ENCODE measurements at places on chromosomes 13 and 19.

DNA sequence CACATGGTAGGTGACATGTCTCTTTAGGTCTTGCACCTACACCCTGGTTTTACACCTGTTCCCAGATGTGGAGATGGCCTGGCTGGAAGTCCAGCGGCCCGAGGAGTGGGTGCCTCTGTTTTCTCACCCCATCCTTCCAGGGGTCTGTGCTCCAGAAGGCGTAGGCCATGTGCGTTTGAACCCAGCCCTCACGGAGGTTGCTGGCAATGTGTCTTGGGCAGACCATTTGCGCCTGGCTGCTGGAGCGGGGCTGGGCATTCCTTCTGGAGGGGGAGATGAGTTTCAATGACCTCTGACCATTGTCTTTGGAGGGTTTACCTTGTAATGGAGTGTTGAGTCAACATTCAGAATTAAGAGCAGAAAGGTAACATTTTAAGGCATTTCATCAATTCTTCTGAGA is 54.8 kb upstream of the ZNF536 start:
- no peak for DNase-seq

DNA sequence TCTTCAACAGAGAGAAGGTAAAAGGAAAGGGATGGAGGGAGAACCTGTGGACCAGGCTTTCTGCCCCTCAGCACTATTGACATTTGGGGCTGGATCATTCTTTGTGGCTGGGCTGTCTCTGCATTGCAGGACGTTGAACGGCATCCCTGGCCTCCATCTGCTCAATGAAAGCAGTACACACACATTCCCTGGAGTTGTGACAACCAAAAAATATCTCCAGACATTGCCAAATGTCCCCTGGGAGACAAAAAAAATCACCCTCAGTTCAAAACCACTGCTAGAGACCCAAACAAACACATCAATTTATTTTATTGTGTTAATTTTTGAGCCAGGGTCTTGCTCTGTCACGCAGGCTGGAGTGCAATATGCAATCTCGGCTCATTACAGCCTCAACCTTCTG is 43.3 kb downstream of the INSR start:
- DNase-seq = no peak

DNA sequence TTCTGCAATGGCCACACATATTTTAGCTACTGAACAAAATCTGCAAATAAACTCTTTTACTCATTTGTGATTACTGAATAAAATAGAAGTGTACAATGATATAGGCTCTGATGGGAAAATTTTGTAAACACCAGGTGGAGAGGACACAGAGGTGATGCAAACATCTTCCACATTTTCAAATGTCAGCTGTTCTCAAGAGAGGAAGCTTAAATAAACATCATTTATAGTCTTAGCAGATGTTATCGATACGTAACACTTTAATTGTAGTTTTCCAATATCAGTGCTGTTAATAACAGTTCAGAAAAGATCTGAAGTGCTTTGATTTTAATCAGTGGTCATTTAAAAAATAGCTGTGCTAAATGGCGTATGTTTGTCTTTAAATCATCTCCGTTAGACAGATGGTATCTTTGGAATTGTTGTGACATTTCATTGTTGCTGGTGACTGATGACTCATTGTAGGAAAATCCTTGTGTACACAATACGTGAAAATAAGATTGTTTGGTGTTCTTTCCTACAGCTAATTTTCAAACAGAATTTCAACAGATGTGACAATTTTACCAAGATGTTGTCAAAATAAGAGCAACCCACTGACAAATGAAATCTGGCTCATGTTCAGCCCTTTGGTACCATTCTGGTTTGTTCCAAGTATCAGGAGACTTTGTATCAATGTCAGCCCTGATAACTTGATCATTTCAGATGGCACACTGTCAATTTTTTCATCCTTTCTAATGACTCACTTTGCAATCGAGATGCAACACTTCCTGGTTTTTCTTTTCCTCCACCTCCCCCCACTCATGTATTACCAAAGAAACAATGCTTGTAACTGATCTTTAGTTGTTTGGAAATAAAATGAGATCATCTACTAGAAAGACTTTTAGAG is 516.0 kb downstream of the DCT start:
- peak; percentile 62 for DNase-seq

GRCh38 chr13:103663996-103664395 is 597.8 kb upstream of the SLC10A2 start:
- DNase-seq = no peak

DNA sequence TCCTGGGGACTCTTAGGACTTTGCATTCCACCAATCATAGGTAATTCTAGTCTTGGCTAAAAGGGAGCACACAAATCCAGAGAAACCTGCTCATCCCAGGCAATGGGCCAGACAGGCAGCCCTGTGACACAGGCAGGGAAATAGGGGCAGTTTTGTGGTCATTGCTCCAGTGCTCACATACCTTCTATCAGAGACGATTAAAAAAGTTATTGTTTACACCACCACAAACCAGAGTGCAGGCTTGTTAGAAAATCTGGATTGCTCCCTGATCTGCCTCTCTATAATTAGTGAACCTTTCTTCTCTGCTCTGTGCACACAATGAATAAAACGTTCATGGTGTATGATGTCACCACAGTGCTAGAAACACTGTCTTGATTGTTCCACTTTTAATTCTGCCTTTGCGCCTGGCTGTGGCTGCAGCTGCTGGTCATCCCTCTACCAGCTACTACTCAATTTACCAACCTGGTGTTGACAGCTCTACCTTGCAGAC is 121.6 kb upstream of the SPATA13 start:
- peak; percentile 48 for DNase-seq

DNA sequence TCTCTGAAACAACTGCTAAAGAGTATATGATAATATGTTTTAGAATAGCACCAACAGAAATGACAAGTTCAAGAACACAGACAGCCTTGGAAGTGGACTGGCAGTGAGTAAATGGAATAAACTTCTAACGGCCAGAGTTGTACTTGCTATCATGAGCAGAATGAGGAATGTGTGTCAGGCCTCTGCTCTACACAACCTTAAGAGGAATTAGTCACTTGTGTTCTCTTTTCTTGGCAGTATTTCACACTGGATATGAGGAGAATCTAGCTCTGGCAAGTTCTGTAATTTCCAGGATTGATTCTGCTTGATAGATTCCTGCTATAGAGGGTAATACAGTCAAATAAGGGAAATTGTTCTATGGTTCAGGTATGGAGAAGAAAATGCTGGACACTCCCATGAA is 757.3 kb downstream of the EFNB2 start:
- DNase-seq = peak; percentile 4

DNA sequence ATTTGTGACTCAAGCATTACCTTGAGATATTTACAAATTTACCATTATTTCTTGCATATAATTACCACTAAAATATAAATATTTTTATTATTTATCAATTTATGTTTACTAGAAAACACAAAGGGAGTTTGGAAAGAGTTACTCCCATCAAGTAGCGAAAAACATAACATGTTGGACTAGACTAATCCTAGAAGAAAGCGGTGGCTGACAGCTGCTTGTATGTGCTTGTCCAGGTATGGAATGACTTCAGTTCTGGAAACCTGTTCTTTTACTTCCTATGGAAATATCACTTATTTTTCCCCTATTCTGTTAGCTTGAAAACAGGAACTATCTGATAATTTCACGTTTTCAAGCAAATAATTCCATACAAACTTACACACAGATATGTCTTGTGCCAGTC is 28.5 kb downstream of the SLITRK1 start:
- DNase-seq = no peak

DNA sequence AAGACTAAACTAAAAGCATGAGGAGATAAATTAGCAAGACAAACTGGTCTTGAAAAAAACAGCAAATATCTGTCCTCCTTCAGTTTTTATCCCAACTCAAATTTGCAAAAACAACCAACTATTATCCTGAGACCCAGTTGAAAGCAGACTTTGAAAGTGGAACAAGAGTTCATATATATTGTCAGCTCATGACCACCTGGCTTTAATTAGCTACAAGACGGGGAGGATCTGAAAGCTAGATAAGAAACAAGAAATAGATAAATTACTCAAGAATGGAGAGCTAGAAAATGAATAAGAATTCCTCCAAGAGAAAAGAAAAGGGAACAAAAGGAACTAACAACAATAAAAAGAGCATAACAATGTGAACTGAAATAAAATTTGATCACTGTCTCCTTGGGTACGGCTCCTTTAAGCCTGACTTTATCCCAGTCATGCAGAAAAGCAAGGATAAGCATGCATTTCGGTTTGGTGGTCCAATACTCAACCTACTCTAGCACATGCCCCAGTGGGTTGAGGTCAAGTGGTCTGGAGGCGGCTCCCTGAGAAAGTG is 246.9 kb downstream of the DCLK1 start:
- no peak for DNase-seq

GRCh38 chr13:65532231-65532630 is 1697.9 kb downstream of the PCDH9 start:
- DNase-seq = no peak

DNA sequence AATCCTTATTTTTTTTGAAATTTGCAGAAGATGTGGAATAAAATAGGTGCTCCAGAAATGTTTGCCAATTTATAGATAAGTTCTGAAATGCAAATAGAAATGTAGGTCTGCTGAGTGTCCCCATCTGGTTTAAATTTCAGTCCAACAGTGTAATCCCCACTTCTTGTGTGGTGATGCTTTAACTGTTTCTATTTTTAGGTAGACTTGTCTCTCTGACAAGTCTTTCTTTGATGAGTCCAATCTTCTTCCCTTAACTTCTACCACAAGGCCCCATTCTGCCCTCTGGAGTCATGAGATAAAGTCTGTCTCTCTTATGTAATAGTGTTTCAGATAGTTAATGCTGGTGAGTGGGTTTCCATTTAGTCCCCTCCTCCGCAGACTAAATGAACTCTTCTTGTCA is 390.4 kb downstream of the RFC3 start:
- DNase-seq = peak; percentile 35

DNA sequence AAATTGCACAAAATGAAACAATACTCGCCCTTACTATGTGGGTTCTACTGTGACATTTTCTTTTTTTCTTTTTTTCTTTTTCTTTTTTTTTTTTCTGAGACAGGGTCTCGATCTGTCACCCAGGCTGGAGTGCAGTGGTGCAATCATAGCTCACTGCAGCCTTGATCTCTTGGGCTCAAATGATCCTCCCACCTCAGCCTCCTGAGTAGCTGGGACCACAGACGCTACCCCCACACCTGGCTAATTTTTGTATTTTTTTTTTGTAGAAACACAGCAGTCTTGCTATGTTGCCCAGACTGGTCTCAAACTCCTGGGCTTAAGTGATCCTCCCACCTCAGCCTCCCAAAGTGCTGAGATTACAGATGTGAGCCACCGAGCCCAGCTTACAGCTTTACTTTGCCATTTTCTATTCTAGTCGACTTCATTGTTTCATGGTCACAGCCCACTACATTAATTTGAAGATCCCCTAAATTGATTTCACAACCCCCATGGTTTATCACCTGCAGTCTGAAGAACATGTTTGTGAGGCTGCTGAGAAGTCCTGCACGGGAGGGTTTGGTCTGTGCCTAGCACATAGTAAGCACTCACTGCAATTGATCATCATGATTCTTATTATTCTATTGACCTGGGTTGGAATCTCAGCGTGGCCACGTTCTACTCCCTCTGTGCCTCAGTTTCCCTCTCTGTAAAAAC is 3.8 kb downstream of the BCL3 start:
- DNase-seq = no peak

DNA sequence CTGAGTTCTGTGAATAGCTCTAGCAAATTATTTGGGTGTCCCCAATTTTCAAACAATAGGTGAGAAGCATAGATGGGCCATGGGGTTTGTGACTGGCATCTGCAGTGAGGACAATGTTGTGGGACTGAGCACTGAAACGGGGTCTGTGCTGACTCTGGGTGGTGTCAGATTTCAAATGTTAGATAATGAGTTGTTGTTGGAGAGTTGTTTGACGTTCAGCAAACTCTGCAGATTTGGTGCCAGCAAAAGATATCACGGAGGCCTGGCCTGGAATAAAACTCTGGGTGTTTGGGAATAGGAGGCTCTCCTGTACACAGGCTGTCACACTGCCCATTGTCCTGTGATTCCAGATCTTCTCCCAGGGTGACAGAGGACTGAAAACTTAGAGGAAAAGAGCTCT is 2.9 kb downstream of the ZNF90 start:
- no peak for DNase-seq

Measured in EL (cell line).